ENCODE measurements at places on chromosomes 1 and 21.

GRCh38 chr1:157233131-157233530 is 94.9 kb upstream of the ETV3 start:
- no peak for DNase-seq

- no peak for DNase-seq
These were observed at the start of gene C4BPB for GRCh38 chr1:207088701-207089626. Gene C4BPB, plus strand, starts transcription at chr1:207088860. Its CDS starts 672 bp downstream, at chr1:207089532.

DNA sequence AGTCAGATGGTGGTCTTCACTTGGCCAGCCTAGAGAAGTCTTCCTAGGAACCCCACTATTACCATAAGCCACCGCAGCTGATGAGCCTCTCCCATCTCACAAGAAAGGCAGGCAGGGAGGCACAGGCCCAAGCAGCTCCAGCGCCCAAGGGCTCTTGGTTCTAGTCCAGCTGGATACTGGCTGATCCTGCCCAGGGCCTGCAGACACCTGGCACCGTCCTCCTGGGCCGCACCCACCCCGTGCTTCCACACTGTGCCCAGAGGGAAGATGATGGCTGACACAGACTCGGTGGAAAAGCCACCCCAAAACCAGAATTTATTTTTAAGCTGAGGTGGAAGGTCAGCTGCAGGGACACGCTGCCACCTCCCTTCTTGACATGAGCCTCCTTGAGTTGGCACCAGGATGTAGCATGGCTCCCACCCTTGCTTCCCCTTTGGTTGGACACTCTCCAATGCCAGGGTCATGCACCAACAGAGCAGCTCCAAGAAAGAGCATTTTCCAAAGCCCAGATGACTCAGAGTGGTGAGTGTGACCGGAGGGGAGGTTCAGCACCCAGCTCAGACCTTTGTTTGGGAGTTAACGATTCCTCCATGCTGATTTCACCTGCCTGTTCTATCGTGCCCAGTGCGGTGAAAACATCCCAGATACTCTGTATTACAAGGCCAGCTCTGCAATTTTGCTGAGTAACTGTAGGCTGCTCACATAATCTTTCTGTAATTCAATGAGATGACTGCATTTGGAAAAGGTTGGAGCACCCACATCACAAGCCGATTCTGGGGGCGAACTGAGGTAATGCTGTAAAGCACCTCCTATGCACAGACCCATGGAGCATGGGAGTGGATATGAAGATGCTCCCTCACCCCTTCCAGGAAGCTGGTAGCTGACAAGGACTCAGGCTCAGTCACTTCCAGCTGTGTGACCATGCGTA is 63.1 kb upstream of the SLC2A1 start:
- no peak for DNase-seq

- DNase-seq, result no peak
These were observed 155.6 kb upstream of the CSF3R start for GRCh38 chr1:36638268-36638667.

GRCh38 chr1:29758781-29759499 is 522.6 kb downstream of the PTPRU start:
- no peak for DNase-seq

DNA sequence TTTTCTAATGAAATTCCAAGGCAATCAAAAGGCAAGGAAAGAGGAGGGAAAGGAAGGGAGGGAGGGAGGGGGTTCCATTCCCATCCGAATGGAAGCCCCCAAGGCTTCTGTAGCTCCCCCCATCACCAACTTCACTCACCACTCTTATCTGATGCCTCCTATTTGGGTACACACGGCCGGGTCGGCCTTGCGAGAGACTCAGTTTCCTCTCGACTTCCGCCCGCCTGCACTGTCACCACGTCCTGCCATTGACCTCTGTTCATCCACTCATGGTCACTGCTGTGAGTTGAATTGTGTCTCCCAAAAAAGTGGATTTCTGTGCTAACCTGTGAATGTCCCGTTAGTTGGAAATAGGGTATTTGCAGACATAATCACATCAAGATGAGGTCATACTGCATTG is 11.2 kb downstream of the PDE9A start:
- no peak for DNase-seq

GRCh38 chr1:70202173-70202758 is 3.1 kb downstream of the LRRC40 start:
- no peak for DNase-seq

DNA sequence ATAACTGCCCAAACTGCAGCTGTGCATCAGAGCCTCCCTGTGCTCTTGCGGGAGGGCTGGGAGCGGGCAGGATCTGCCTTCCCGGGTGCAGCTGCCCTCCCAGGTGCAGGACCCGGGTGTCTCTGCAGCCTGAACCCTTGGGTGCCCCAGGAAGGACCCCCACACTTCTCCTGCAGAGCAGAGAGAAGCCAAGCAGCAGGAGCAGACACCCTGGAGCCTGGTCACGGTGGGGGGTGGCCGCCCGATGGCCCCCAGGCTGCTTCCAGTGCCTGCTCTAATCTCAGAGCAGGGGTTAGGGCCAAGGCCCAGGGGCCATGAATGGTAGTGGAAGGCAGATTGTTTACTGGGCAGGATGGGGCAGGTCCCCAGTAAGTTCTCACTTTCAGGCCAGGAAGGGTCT is 83.0 kb downstream of the RHOU start:
- no peak for DNase-seq

GRCh38 chr1:229017091-229017490 is 253.8 kb upstream of the RAB4A start:
- no peak for DNase-seq

DNA sequence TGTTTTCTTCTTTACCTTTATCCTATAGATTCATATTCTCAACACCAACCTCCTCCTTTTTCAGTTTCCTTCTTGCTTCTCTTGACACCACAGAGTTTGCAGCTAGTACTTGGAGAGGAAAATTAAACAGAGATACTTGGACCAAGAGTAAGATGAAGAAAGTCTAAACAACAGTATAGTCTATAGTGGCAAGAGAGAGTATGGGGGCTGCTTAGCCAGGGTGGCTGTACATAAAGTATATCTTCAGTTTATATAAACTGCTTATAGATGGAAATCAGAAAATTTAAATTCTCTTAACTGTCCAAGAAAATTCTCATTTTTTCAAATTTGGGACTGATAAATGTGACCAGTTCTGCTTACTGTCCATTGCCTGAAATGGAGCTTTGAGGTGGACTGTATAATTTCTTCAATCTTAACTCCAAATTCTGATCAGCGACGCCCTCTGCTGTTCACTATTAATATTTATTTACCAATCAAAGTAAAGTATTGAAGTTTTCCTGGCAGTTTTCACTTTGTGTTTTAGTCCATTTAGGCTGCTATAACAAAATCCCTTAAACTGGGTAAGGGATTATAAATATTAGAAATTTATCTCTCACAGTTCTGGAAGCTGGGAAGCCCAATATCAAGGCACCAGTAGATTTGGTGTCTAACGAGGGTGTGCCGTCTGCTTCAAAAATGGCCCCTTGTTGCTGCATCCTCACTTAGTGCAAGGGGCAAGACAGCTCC is 14.8 kb upstream of the METTL18 start:
- DNase-seq, result no peak

DNA sequence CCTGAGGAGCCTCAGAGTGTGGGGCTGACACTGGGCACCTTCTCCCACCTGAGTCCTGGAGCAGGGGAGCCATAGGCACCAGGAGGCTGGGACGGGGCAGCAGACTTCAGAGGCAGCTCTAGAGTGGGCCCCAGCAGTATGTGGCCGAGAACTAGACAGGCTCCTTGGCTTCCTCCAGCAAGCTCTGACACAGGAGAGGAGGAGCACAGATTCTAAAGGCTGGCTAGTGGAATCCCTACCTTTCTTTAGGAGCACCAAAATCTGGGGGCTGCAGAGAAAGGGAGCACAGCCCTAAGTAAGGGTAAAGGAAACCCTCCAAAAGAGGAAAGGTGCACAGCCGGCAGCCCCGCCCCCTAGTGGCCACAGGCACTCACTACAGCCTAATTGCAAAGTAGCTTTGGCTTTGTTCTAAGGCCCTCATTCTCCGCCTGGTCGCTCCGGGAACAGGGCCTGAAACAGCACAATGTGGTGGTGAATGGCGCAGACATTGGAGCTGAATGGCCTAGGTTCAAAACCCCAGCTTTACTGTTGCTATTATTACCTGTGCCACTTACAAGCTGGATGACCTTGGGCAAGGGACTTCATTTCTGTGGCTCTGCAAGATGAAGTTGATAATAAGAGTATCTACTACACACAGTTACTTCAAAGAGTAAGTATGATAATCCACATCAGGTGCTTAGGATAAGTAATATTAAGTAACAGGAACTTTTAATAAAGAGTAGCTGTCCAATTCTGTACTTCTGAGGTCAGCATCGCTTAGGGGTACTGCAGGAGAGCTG is 8.8 kb upstream of the GUCA2A start:
- peak; percentile 60 for DNase-seq

- DNase-seq, result peak; percentile 30
These were observed at the start of gene IL6R for GRCh38 chr1:154404984-154405746. Gene IL6R, plus strand, starts transcription at chr1:154405343. Its CDS starts 287 bp downstream, at chr1:154405630.

DNA sequence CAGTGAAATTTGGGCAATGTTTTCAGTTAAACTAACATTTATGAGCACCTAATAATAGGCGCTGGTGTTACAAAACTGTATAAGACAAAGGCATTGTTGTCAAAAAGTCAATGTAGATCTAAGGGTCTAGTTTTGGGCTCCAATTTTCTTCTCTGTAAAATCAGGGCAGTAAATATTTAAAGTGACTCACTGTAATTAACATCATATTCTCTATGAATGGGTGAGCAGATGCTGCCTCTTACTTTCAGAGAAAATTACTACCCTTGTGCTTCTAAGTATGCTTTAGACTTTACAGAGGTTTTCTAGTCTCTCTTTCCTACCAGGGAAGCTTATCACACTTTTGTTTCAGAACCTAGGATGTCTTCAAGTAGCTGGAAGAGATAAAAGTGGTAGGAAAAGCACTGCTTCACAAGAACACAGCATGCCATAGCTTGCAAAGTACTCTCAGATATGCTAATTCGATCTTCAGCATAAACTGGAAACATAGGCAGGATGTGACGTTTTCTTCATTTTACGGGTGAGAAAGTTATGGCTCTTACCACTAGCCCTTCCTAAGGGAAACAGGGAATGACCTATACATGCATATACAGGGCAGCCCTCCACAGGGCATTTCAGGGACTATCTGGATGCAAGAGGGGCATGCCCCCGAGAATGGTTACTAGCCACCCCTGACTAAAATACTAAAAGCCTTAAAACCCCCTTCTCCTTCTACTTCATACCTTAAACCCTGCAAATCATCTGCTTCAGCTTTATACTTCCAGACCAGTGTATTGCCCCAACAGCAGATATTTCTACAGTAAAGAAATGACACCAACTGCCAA is 2.6 kb downstream of the C1orf116 start:
- no peak for DNase-seq

DNA sequence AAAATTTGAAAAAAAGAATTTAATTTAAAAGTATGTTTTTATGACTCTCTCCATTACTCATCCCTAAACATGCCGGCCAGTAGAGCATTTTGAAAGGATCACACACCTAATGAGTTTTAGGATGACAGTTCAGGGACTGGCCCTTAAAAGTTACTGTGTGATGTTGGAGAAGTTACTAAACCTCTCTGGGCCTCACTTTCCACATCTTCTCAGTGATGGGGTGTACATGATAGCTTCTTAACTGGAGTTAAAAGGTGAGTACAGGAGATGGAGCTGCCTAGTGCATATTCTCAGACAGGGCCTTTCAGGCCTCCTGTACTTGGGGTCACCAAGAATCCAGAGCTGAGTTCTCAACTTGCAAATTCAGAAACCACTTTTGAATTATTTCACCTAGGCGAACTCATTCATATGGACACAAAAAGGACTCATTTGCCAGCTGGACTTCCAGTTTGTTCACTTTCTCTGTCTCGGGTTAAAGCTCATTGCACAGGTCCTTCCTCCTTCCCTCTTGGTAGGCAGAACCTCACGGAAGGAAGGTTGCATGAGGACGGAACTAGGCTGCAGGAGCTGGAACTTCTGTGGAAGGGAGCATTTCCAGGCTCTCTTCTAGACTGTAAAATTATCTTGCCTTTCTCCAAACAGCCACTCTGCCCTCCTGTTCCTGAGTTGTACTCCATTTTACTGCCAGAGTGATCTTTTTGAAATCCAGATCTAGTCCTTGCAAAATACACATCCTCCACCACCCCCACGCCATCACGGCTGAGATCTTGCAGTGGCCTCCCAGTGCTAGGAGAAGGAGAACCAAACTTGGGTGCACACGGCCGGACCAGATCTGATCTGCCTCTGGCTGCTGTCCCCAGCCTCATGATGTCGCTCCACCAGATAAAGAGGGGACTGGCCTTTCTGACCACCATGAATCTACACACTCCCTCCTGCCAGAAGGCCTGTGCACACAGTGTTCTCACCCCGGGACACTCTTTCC is 4.3 kb upstream of the SLC30A1 start:
- no peak for DNase-seq

- DNase-seq, result no peak
These were observed 20.9 kb downstream of the PODN start for GRCh38 chr1:53082826-53083455.

- DNase-seq, result no peak
These were observed 21.1 kb downstream of the GNG4 start for GRCh38 chr1:235628316-235629005.

DNA sequence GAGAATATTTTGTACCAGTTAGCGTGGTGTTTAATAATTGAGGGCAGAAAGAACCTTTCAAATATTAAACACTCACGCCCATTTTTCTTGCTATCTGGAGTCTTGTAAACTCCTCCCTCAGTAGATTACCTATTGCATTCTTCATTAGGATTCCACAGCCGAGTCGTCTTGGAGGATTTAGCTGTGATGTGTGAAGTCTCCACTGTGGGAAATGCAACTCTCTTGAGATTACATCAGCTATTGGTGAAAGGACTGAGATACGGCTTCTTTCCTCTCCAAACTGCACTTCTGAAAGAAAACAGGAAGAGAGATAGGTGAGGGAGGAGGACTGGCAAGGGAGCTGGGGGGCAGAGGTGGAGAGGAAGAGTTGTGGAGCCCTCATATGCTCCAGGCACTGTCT is 36.1 kb downstream of the ACTA1 start:
- no peak for DNase-seq

GRCh38 chr1:158163000-158163947 is 17.4 kb upstream of the CD1D start:
- no peak for DNase-seq

DNA sequence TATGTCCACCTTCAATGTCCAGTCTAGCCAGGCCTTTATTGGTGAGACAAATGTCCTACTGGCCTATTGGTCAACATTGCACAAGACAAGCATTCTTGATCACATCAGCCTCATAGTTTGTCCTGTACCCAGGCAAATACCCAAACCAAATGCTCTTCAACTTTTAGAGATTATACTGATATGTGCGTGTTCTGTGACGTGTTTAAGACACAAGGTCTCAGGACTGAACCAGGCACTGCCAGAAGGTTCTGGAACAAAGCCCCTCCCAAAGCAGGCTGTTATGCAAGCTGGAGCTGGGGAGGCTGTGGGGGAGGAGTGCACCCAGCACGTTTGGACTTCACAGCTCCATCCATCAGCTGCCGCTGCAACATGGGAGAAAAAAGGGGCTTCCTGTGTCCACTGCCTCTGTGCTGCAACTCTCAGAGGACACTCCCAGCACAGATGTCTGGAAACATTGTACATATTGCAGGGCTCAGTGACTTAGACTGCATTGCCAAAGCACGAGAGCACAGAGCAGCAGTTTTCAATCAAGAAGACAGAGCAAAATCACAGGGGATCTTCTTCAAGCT is 45.9 kb downstream of the NID1 start:
- no peak for DNase-seq
